ENCODE measurements at places on chromosomes 11 and 22.

- DNase-seq = no peak
Observed at GRCh38 chr11:17171343-17171742, 36.4 kb downstream of the PIK3C2A start.

DNA sequence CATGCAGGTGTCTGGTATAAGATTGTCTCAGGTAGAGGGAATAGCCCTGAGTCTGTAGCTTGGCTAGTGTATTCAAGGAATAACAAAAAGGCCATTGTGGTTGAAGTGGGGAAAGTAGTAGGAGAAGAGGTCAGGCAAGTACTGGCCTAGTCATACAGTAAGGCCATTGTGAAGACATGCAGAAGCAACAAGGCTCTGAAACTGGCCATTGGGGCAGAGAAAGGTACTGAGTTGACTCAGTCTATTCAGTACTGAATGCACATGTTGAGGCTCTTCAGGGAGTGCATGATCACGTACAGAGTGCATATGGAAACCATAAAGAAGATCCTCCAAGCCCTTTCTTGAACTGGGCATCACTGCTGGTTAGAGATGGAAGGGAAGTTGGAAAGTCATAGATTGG, 477.6 kb downstream of the SOX6 start:
- DNase-seq = no peak

DNA sequence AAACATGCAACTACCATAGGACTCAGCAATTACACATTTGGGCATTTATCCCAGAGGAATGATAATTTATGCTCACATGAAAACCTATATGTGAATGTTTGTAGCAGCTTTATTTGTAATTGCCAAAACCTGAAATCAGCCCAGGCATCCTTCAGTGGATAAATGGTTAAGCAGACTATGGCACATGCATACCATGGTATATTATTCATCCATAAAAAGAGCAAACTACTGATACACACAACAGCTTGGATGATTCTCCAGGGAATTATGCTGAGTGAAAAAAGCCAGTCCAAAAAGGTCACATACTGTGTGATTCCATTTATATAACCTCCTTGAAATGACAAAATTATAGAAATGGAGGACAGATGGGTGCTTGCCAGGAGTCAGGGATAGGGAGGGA, 86.7 kb downstream of the ALX4 start:
- no peak for DNase-seq

- DNase-seq = no peak
Observed at GRCh38 chr22:21682385-21683175, 16.8 kb downstream of the PPIL2 start.

GRCh38 chr22:48694296-48694883, 1133.3 kb downstream of the BRD1 start:
- DNase-seq = no peak

DNA sequence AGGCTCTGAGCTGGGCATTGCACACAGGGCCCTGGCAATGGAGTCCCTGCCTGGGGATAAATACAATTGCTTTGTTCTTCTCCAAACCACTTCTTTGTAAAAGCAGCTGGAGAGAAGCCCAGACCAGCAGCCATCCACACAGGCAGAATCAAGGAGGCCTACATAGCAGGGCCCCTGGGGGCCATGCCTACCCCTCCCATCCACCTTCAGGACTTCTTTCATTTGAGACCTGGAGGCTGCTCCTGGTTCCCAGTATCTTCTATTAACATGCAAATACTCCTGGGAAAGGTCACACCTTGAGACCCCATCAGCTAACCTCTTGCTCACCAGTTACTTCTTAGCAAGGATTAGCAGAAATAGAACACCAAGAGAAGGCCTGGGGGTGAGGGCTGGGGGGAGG, 511.1 kb downstream of the SOX6 start:
- DNase-seq = no peak

DNA sequence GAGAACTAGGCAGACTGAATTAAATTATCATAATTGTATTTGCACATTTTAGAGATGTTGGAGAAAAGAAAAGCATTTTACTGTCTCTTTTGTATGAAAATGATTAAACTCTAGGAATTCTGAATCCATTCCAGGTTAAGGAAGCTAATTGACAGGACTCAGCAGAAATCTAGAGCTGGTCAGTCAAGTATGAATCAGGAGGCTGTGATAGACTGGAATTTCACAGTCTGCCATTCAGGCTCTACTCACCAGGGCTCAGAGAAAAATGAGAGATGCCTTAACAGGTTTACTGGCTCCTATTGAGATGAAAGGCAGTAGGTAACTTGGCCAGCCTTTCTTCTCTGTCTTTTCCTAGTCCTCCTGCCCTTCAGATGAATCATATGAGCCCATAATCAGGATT, 693.9 kb upstream of the CHORDC1 start:
- DNase-seq = no peak

DNA sequence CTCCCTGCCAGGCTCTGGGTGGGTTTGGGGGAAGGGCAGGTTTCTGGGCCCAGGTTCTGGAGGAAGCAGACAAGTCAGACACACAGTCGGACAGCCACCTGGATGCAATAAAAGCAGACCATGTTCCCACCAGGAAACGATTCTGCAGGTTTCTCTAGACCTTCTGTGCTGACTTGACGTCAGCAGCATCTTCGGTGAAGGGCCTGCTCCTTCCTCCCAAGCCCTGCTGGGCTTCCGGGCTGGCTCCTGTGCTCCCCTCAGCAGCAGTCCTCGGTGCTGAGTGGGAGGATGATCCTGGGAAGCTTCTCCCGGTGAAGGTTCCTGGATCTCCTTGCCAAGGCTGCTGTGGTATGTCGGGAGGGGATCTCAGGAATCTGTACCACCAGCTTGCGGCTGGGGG, 240.0 kb downstream of the GRIK4 start:
- no peak for DNase-seq

GRCh38 chr11:68177877-68178276, 35.2 kb downstream of the KMT5B start:
- no peak for DNase-seq

GRCh38 chr11:368414-369335, 624 bp upstream of the B4GALNT4 start:
- DNase-seq = no peak

- no peak for DNase-seq
Observed at GRCh38 chr11:26580929-26581328, 8.9 kb upstream of the MUC15 start.

- DNase-seq = no peak
Observed at GRCh38 chr11:17642980-17643379, 76.4 kb upstream of the MYOD1 start.

DNA sequence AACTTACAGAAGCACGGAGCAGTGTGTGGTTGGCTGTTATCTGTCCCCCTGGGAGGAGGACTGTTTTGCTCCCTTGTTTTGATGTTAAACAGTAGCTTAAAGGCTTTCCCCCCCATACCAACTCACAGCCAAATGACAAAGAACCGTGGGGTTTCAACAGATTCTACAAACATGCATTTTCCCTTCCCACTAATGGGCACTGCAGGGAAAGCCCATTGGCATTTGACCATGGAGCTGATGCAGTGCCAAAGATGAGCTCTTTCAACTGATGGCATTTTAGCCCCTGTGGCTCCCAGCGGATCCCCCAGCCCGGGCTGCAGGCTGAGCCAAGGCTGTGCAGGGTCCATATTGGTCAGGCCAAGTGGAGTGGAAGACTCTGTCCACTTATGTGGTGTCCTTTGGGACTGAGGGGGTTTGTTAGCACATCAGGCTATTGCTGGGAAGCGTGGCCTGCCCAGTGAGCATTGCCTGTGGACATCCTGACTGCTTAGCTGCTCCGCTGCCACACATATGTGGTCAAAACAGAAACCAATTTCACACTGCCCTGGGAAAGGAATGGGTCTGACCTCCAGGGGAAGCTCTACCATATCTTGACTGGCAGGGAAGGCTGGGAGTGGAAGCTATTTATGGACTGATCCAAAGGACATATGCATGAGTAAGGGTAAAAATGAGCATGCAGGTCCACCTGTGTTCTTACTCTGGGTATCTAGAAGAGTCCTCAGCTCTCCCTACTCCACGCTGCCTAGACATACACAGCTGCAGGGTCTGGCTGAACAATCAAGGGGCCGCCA, 116.4 kb upstream of the PARVA start:
- no peak for DNase-seq

- no peak for DNase-seq
Observed at GRCh38 chr11:18615628-18616392, 16.2 kb downstream of the MISFA start.

DNA sequence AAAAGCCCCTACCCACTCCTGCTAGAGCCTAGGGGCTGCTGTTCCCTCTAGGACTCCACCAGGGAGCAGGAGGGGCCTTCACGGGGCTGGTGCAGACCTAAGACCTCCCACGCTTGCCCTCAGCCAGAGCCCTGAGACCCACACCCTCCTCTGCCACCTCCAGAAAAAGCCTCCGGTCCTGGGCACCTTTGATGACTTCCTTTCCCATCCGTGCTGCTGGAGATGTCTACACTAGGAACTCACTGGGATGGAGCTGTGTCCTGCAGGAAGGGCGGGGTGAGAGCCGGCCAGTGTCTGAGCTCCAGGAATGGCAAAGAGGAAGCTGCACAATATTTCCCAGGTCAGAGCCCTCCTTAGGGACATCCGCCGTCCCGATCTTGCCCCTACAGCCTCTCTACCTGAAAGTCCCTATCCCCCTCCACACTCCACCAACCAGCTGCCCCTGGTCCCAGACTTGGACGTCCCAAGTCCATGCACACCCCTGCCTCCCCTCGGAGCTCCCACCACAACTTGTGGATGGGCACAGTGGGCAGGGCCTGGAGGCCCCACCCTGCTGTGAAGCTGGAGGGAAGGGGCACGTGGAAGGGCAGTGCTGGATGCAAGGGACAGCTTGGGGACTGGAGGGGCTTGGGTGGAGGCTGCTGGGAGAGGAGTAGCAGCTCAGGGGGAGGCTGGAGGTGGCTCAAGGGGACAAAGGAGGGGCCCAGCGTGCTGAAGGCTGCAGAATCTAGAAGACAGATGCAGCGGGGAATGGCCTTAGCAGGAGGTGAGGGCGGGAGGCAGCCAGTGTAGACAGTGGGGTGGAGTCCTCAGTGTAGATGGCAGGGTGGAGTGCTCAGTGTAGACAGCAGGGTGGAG, 13.5 kb upstream of the LRP5 start:
- no peak for DNase-seq

GRCh38 chr11:69394869-69395246, 86.6 kb upstream of the LINC01488 start:
- no peak for DNase-seq

GRCh38 chr22:28953976-28954880, 70.9 kb downstream of the ZNRF3 start:
- no peak for DNase-seq

DNA sequence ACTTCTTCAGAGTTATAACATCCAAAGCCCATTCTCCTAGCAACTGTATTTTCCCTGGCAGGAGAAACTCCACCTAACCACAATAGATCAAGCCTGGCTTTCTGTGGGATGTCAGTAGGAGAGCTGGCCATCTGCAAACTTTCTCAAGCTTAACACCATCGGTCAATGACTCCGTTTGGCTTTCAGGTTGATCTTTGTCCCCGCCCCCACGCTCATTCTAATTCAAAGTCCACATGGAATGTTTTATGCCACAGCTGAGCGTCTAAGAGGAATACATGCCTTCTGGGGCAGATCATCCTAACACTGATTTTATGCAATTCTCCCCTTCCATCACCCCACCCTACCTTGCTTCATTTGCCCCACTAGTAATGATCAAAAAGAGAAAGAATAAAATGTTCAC, 4.8 kb downstream of the GVQW3 start:
- DNase-seq = no peak

GRCh38 chr11:32420937-32421901, 14.1 kb downstream of the WT1 start:
- no peak for DNase-seq

GRCh38 chr11:104650234-104650633, 248.0 kb downstream of the CASP12 start:
- DNase-seq = no peak

GRCh38 chr22:26610072-26610958, 7.5 kb downstream of the CRYBB1 start:
- no peak for DNase-seq

- DNase-seq = no peak
Observed at GRCh38 chr11:11311169-11311568, 41.9 kb downstream of the CSNK2A3 start.

GRCh38 chr11:70490723-70491558, 92.6 kb downstream of the CTTN start:
- DNase-seq = no peak

- no peak for DNase-seq
Observed at GRCh38 chr11:13635804-13636203, 32.7 kb upstream of the FAR1 start.

- no peak for DNase-seq
Observed at GRCh38 chr11:79594834-79595233, 154.0 kb upstream of the TENM4 start.

DNA sequence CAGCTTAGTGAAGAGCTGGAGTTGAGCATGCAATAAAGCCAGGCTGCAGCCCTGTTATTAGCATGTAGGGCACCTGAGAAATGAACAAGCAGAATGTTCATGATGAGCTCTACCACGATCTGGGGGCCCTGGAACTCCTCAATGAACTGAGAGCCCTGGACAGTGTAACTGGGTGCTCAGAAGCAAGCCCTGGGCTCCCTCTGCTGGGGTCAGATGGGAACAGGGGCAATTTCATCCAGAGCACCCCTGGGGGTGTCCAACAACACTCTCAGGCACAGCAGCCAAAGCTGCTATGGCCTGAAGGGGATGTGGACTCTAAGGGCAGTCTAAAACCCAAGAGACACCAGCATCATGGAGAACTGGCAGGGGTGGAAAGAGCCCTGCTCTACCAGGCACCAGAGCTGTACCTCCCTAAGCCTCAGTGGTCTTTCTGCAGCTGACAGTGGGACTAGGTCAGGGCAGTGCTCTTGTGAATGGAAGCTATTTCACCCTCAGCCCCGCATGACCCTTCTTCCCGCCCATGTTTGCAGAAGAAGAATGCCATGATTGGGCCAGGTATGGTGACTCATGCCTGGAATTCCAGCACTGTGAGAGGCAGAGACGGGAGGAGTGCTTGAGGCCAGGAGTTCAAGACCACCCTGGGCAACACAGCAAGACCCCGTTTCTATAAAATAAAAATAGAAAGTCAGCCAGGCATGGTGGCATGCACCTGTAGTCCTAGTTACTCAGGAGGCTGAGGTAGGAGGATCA, 28.9 kb downstream of the THOC5 start:
- DNase-seq = no peak

- DNase-seq = no peak
Observed at GRCh38 chr11:63882555-63883242, 34.3 kb downstream of the RCOR2 start.

DNA sequence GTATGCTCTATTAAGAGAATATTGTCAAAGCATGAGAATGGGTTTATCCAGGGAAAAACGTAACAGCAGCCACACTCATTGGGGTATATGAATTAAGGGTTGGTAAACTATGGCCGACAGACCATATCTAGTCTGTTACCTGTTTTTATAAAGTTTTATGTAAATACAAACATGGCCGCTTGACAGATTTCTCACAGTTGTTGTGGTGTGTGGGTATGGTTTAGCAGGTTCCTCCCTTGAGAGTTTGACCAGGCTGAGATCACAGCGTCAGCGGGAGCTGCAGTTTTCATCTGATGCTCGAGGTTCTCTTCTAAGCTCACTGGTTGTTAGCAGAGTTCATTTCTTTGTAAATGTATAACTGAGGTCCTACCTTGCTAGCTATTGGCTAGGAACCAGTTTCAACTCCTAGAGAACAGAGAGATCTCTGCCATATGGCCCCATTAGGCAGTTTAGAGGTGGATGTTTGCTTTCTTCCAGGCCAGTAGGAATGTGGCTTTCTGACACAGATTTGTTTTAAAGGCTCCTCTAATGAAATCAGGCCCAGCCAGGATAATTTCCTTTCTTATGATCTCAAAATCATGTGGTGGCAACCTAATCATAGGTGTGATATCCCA, 45.5 kb upstream of the GRIK4 start:
- no peak for DNase-seq
